Ureter (tissue), 1 donor: ENCODE measurements at places on chromosomes 5 and 9.
A peak's percentile ranks its signal among the peaks of the same experiment; 100 is the strongest.

DNA sequence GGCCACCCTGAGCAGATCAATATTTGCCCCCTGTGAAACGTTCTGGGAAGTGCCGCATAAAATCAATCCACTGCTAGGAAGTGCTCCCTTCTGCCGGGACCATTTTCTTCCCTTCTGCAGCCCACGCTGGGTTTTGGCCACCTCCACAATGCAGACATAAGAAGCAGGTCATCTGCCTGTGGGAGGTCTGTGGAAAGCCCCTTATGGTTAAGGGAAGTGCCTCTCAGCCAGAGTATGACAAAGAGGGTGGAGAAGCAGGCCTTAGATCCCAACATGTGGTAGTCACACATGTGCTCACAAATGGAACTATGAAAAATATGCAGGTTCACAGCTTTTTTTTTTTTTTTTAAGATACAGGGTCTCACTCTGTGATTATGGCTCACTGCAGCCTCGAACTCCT, 82.8 kb downstream of the SLC1A3 start:
- DNase-seq: no peak

DNA sequence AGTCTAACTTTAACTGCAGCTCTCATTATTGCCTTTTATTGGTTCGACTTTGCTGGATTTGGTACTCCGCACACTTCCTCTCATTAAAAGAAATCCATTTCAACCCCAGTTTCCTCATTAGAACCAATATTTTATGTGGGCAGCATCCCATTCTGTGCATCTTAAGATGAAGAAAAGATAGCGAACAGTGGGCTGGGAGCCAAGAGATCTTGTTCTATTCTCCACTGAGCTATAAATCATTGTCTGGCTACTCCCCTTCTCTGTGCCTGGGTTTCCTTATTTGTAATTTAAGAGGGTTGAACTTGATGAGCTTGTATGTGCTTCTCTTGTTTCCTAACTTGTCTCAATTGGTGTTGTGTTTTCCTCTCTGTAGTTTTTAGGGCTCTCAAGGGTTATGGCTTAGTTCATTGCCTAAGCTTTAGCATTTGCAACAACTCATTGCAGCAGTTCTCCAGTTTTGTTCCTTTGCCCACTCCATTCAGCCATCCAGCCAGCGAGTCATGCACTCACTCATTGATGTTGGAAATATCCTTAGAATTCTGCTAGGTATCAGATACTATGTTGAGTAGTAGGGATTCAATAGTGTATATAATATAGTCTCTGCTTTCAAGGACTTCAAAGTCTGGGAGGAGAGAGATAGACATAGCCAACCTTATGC, 273.3 kb upstream of the TNC start:
- DNase-seq: no peak

- DNase-seq: peak; percentile 37
Observed at GRCh38 chr9:133763272-133764183, 25.4 kb upstream of the SARDH start.

GRCh38 chr9:24900179-24900578, 354.5 kb upstream of the IZUMO3 start:
- DNase-seq: no peak

DNA sequence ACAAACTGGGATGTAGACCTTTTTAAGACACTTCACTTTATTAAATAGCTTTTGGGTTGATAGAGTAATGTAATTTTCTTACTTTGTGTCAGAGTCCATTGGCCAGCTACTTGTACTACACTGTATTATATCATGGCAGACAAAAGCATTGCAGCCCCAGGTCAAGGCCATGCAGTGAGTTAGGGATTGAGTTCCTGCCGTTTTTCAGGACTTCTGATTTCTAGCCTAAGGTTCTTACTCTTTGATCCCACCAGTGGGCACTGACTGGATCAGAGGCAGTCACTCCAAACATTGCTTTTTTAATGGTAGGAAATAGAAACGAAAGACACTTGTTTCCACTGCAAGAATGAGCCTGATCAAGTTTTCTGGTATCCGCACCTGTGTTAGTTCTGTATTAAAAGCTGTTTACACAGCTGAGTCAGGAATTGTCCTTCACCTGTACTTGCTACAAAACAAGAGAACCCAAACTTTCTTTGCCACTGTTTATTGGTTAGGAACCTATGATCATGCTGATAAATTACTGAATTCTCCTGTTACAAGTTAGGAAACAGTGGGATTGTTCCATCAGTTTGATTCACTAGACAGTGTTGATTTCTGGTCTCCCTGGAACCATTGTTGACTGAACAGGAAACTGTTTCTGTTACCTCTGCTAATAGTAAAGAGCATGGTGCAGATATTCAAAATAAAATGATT, 22.1 kb downstream of the LRRC70 start:
- DNase-seq: no peak

- no peak for DNase-seq
Observed at GRCh38 chr9:132708769-132709430, 38.6 kb downstream of the GTF3C4 start.

DNA sequence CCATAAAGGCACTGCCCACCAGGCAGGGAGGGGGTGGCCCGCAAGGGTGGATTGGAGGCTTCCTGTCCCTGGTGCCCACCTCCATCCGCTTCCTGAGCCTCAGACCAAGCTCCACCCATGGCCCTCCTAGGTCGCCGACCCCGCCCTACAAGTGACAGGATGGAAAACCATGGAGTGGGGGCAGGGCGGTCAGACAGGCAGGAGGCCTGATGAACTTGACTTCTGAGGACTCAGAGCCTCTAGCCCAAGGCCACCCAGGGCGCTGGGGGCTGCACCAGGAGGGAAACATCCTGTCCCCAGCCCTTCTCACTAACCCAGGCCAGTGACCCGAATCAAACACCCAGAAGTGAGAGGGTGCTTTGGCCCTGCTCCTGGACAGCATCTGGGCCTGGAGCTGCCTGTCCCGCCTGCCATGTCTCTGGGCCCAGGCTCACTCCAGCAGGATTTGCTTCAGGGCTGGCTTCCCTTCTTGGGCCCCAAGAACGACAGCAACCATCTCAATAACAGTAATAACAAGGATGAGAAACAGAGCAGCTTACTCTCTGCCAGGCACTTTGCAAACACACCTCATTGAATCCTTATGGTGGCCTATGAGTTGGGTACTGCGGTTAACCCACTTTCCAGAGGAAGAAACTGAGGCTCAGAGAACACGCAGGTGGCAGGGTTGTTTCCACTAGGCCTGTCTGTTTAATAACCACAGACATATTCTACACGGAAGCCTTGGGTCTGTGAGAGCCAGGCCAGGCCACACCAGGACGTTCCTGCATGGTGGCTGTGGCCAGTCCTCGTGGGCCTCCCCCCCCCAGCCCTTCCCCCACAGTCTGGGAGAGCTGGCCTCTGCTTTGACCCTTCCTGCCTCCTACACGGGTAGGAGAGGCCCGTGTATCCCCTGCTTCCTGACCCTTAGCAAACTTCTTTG, 4.4 kb upstream of the ST6GALNAC6 start:
- DNase-seq: peak; percentile 83

GRCh38 chr9:2662496-2662895, 40.9 kb downstream of the VLDLR start:
- no peak for DNase-seq

GRCh38 chr9:69871118-69871834, 50.7 kb downstream of the CFAP95 start:
- no peak for DNase-seq

GRCh38 chr9:128701227-128701854, 962 bp upstream of the PKN3 start:
- no peak for DNase-seq

DNA sequence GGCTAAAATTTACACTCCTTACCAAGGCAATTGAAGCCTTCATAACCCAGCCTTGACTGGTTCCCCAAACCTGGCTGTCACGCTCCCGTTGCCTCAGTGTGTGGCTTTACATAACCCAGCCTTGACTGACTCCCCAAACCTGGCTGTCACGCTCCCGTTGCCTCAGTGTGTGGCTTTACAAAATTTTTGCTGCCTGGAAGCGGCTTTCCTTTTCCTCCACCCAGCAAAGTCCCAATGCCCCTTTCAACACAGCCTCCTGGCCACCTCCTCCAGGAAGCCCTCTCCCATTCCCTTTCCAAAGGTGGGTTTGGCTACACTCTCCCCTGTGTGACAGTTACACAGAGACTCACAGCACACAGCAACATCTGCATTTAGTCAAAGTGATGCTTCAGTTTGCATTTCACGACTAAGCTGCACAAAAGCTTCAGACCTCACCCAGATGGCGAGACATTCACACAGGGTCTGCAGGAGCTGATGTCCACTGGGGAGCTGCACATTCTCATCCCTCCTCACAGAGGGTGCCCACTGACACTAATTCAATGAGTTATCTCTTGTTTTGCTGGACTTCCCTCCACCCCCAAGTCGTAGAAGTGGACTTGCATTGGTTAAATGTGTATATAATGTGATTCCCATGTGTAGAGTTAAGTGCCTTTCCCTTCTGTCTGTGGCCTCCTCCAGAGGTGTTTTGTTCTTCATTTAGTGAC, 156.6 kb upstream of the PHYKPL start:
- no peak for DNase-seq

- DNase-seq: no peak
Observed at GRCh38 chr9:120136696-120137095, 443.3 kb downstream of the CDK5RAP2 start.

GRCh38 chr5:1127959-1128785, 16.3 kb upstream of the SLC12A7 start:
- DNase-seq: peak; percentile 71

DNA sequence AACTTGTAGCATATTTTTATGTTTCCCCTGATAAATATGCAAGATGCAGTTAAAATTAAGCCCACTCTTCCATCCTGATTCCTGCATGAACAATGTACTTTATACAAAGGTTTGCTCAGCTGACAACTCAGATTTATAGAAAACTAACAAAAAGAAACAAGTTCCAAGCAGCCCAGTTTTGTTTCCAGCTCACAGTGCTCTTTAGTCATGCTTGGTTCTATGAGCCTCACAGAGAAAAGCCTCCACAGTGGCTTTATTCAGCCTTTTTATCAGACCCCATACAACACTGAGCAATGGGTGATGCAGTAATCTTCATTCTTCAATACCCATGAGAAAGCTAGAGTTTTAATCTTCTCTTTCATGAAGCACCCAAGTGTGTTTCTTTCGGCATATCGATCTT, 329.6 kb downstream of the SLCO4C1 start:
- no peak for DNase-seq

GRCh38 chr9:96158909-96159575, 142.9 kb downstream of the HSD17B3 start:
- DNase-seq: no peak

DNA sequence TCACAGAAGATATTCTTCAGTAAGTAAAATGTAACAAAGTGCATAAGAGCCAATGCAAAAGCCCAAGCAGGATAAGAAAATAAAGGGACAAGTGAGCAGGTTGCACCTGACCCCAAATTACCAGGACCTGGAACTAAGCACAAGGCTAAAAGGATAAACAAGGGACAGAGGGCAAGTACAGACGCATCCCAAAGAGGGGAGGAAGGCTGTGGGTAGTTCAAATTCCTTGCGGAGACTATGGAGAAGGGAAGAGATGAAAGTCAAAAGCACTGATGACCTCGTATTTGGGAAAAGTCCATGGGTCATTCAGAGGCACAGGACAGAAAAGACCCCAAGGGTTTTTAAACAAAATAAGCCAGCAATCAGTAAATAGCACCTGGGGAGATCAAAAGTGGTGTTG, 11.8 kb downstream of the ELAVL2 start:
- no peak for DNase-seq

GRCh38 chr5:33934176-33934575, 2.0 kb upstream of the RXFP3 start:
- DNase-seq: no peak

- no peak for DNase-seq
Observed at GRCh38 chr5:84816746-84817547, 432.3 kb upstream of the EDIL3 start.

- no peak for DNase-seq
Observed at GRCh38 chr5:125700380-125700861, 722.8 kb upstream of the GRAMD2B start.

DNA sequence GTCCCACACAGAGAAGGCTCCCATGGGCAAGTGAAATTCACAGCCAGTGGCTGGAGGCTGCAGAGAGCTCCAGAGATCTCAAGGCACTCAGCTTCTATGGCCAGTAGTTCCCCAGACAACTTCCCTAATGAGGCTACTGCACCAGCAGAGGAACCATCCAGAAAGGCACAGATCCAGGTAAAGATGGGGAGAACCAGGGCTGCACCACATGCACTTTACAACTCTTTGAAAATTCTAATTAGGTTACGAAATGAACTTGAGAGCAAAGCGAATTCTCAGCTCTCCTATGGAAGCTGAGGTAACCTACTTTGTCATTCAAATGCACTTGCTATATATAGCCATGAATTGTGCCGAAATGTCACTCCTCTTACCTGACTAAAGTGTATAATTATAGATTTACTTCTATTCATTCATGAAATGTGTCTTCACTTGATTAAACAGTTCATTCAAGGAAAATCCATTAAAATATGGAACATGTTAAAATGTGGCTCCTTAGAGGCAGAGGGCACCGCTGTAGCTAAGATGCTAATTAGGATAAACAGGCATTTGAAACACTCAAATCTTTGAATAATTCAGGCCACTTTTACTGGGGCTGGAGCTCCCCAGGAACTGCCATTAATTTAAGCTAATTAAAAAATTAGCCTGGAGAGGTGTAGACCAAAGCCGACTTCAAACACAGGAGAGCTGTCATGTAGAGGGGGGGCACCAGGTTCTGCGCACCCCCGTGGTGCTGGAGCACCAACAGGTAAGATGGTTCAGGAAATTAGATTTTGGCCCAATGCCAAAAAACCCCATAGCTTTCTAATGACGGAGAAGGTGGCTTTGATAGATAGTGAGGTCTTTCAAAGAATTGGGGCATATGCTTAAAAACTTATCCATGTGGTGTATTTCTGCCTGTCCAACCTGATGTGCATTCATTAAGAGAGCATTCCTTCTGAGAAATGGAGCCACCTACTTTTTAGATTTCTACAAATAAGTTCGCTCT, 204.1 kb downstream of the GABBR2 start:
- no peak for DNase-seq

DNA sequence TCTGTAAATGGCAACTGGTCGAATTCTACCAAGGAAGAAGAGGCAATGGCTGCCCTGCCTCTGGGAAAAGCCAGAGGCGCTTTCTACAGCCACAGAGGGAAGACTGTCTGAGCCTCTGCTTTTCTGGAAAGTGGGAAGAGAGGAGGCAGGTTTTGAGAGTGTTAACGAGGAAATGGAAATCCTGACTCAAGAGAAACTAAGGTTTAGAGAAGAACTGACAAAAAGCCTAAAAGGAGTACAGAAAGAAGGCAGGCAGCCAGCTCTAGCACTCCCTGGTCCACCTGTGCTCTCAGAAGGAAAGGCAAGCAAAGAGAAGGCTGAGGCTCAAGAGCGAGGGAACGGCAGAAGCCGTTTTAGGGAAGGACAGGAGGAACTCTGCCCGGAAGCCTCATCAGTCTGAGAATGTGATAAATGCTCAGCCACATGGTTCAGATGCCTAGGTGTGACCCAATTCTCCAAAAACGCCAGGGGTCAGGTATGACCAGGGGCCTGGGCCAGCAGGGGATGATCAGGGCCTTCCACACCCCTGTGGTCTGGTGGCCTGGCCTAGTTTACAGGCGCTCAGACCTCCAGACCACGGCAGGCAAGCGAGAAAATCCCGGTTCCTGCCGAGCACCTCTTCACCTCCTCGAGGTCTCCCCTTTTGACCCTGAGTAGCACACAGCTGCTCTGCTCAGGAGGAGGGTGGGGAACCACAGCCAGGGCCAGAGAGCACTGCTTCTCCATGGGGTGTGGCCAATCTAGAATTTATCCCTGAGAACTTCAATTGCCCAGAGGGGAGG, 79.9 kb upstream of the FBXW11 start:
- no peak for DNase-seq
